ENCODE measurements at places on chromosomes 12 and 14.
A peak's percentile ranks its signal among the peaks of the same experiment; 100 is the strongest.

DNA sequence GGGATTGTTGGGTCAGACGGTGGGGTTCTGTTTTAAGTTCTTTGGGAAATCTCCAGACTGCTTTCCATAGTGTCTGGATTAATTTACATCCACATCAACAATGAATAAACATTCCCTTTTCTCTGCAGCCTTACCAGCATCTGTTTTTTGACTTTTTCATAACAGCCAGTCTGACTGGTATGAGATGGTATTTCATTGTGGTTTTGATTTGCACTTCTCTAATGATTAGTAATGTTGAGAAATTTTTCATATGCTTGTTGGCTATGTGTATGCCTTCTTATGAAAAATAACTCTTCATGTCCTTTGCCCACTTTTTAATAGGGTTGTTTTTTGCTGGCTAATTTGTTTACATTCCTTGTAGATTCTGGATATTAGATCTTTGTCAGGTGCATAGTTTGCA, 140.8 kb upstream of the CNTN1 start:
- DNase-seq: no peak

- DNase-seq: peak; percentile 4
Measured at GRCh38 chr12:62006076-62006732, 254.0 kb upstream of the USP15 start.

GRCh38 chr12:64025174-64025958, 180.9 kb downstream of the SRGAP1 start:
- DNase-seq: no peak

GRCh38 chr14:78029601-78030372, 140.4 kb upstream of the NRXN3 start:
- DNase-seq: no peak

DNA sequence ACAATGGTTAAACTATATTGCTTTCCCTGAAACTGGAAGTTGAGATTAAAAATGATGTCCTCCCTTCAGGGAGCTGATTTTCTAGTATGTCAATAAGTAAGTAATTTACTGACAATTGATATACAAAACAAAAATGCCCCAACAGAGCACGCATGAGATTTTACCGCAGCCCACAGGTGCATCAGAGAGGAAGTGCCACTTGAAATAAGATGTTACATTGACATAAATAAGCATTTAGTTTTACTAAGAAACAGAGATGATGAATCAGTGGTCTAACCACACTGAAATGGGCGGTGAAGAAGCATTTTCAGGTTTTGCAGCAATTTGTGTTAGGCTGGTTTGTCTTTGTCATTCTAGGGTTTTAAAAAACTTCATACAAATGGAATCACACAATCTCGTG, 8.8 kb upstream of the CLECL1 start:
- DNase-seq: no peak

DNA sequence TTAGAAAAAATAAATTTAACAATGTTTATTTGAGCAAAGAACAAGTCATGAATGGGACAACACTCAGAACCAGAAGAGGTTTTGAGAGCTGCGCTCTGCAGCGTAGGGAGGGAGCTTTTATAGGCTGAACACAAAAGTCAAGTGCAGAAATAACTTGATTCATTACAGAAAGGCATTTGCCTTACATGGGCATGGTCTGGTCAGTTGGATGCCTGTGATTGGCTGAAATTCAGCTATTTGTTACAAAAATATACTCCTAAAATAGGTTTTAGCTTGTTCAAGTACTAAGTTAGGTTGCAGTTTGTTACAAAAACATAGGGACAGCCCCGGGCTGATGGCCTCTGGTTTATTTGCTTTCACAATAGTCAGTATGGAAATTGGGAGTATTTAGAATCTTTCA, 118.0 kb downstream of the NUAK1 start:
- DNase-seq: no peak

DNA sequence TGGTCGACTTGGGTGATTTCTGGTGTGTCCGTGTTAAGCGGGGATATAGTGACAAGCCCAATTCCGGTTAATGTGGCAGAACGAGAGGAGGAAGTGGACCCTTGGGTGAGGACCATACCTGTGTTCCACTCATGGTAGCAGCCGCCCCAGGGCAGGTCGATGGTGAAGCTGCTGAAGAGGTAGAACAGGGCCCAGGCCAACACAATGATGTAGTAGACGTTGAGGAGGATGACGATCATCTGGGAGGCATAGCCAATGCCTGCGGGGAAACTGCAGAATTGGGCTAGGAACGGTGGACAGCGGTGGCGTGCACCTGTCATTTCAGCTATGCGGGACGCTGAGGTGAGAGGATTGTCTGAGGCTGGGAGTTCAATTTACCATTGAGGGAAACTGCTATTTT, 20.1 kb downstream of the SLC6A13 start:
- DNase-seq: no peak

DNA sequence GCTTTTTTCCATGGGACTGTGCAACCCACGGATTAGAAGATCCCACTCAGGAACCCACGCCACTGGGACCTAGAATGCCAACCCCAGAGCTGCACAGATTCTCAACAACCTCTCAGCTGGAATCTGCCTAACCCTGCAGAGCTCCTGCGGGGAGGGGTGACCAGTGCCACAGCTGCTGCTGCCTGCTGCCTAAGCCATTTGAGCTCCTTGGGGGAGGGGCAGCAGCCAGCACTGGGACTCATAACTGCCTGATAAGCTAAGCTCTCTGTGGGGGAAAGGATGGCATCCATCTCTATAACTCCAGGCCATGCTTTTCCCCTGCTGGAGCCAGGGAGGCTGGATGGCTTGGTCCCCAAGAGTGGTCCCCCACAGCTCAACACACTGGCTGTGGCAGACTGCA, 182.8 kb downstream of the SLC5A8 start:
- no peak for DNase-seq

- DNase-seq: no peak
Measured at GRCh38 chr12:44728566-44728965, 147.5 kb downstream of the NELL2 start.

DNA sequence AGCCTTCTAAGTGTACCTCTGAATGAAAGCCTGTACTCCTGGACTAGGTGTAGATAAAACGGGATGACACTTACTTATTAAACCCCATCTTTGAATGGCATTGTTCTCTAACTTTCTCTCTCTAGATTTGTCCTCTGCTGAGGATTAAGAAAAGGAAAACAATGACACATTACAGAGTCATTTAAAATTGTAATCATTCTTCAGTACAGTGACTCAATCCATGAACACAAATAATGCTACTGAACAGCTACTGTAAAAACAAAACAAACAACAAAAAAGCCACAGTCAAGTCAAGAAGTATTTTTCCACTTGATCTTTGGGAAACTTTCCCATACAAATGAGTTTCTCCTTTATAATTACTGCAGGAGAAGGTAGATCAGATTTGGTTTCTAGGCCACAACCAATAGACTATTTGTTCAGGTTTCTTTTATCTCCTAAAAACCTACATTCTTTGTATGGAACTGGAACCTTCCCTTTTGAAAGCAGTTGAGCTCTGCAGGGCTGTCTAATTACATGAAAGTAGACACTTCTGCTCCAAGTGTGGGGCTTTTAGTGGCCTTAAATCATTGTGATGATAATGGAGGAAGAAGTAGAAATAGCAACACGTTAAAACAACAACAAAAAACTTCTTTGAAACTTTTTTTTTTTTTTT, 219.1 kb downstream of the ESR2 start:
- no peak for DNase-seq

GRCh38 chr14:30908826-30909225, 34.5 kb downstream of the COCH start:
- no peak for DNase-seq

DNA sequence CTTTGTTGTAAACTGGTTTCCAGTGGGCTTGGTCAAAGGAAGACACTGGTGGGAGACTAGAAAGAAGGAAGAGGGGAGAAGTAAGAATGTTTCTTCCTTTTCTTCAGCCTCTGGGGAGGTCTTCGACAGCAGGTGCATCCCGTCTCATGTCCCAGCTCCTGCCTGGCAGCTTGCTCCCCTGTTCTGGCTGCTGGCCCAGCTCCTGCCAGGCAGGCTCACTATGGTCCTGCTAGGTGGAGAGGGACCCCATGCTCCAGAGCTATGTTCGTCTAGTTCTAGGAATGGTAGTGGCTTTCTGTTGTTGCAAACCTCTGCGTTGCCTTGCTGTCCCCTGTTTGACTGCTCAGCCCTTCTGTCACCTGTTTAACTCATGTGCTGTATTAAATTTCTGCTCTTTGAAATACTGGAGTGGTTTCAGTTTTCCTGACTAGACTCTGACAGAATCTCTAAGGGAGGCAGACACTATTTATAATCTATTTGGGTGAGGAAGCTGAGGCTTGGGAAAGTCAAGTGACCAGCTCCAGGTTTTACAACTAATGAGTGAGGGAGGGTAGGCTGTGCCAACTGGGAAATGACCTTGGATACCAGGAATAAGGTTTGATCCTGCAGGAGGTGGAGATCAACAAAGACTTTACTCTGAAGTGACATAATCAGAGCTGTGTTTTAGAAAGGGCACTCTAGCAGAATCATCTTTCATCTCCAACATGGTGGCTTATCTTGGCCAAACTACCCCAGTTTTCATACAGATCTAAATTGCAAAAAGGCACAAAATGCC, 94.7 kb upstream of the DDHD1 start:
- DNase-seq: no peak

GRCh38 chr14:49702725-49703124, 9.8 kb downstream of the KLHDC1 start:
- DNase-seq: no peak

GRCh38 chr14:36455241-36455627, 64.8 kb downstream of the NKX2-1 start:
- no peak for DNase-seq

- no peak for DNase-seq
Measured at GRCh38 chr14:91899213-91899612, 31.9 kb upstream of the TC2N start.

DNA sequence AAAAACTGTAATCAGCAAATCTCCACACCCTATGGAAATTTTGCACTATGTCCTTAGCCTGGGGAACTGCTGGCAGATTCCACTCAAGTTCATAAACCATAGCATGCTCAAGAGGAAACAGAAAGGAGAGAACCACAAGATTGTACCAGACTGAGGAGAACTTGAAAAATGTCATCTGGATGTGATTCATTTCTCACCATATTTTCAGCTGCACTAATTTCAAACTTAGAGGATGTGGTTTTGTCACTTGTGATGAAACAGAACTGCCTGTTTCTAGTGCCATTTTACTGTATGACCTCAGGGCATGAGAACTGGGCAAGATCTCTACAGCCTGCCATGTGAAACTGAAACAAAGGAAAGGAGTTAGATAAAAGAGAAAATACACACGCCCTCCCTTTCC, 1493.1 kb upstream of the FLRT2 start:
- peak; percentile 36 for DNase-seq

All from fibroblast of skin of left biceps (primary cell).